ENCODE measurements at places on chromosomes 13 and 19.
A peak's percentile ranks its signal among the peaks of the same experiment; 100 is the strongest.

- peak; percentile 97 for DNase-seq
Observed at GRCh38 chr19:35757231-35757748, 461 bp upstream of the HSPB6 start.

- DNase-seq = no peak
Observed at GRCh38 chr13:91115776-91116175, 231.7 kb upstream of the MIR17HG start.

- DNase-seq = peak; percentile 62
Observed at GRCh38 chr19:5484398-5485285, 29.4 kb downstream of the ZNRF4 start.

DNA sequence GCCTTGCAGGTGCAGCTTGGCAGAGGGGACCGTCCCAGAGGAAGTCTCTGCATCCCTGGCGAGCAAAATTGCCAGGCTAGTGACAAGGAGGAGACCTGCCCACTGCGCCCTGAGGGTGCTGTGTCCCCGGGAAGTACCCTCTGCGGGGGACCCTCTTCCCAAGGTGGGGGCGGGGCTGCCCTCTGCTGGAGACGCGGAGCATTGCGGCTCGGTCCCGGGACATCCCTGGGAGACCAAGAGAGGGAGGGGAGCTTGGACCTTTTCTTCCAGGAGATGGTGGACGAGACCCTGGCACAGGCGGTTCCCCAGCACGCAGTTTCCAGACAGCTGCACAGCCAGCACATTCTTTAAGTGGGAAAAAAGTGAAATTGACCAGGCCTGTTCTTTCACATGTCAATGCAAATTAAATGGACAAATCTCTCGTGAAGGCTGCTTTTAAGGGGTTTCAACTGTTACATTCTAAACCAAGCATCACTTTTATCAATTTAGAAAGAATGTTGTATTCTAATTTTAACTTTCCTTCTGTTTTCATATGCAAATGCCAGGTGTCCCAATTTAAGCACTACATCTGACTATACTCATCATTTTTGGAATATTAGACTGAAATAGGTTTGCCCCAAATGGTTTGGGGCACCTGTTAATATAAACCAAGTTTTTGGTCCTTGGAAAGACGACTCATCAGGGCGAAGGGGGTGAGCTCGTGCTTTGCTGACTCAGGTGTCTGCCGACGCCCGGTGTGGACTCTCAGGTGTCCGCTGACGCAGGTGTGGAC lies 60.7 kb downstream of the MCF2L start:
- DNase-seq = peak; percentile 60

DNA sequence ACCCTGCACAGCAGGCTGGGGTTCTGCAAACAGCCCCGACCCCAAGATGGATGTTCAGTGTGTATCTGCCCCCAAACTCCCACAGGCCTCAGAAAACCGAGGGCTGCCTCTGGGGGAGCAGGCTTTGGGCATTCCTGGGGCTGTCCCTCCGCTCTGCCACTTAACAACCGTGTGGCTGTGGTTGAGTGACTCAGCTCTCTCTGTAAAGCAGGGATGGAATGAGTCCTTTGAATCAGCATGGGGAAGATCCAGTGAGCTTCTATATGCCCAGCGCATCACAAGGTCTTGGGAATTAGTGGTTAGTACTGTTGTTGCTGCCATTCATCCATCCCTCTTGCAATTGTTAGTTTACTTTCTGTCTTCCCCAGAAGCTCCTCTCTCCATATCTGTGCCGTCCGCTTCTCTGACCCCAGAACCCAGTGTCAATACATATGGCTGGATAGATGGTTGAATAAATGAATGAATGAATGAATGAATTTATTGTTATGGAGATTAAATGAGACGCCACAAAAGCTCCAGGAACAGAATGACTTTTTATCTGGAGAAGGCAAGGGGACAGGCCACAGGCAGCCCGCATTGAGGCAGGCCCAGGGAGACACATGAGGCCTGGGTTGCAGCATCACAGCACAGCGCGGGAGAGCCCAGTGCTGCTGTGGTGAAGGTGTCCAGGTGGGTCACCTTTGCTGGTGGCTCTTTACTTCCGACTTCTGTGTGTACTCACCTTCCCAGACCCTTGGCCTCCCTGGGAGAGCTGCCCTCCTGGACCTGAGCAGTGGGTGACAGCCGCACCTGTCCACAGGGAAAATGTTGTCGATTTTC lies 89.2 kb downstream of the RGCC start:
- no peak for DNase-seq

DNA sequence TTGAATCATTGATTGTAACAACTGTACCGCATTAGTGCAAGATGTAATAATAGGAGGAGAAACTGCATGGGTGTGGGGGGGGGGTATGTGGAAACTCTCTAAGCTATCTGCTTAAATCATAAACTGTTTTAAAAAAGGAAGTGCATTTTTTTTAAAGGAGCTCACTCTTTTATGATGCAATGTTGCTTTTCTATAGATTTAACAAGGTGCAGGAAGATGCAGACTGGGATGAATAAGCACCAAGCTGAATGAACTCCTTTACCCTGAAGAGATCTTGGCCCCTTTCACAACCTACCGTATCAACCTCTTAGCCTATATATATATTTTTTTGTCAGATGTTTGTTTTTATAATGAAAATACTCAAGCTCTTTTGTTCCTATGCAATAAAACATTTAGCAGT lies 95.9 kb downstream of the AKAP11 start:
- no peak for DNase-seq

- no peak for DNase-seq
Observed at GRCh38 chr19:19262190-19263057, 10.7 kb downstream of the TM6SF2 start.

DNA sequence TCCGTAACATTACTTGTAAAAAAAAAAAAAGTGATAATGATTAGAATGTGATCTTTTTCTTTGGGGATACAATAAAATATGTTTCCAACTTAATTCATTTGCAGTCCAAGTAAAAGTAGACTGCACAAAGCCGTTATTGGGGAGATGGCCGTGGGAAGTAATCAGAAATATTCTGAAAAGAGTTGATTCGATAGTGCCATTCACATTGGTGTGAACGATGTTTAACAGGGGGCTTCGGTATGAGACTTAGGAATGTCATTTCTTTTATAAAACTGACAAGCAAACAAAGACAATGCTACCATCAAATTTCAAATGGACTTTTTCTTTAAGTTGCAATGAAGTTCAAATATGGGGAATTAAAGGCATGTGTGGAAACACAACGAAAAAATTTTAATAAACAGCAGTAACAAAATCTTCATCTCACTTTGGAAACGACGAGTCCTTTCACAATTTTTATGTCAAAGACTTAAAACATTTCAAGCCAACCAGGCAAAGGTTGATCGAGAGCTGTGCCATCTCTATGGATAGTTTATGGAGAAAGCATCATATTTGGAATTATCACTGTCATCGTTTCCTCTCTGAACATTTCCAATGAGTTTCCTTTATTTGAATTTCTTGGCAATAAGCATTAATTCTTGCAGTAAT lies 1.7 kb upstream of the ZIC5 start:
- DNase-seq = peak; percentile 6

DNA sequence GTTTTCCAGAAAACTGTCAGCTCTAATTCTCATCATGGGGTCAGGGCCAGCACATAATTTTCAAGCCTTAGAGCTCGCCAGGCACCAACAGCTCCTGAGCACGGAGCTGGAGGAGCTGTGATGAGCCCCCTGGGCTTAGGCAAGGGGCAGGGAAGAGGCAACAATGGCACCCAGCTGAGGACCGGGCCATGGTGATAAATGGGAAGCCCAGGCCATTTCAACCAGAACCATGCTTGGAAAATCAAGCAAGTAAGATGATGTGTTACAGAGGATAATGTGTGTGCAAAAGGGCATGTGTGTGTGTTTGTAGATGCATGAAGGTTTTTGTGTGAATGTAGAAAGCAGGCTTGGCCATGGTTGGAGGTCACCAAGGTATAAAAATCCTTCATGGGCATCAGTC lies 66.8 kb upstream of the UBAC2 start:
- DNase-seq = no peak

GRCh38 chr19:3321696-3322095 lies 44.7 kb upstream of the NFIC start:
- no peak for DNase-seq

- no peak for DNase-seq
Observed at GRCh38 chr19:12947702-12948611, 2.3 kb downstream of the RAD23A start.
